Aorta (tissue), 5 donors: ENCODE measurements at places on chromosomes 12 and 14.
A peak's percentile ranks its signal among the peaks of the same experiment; 100 is the strongest.

DNA sequence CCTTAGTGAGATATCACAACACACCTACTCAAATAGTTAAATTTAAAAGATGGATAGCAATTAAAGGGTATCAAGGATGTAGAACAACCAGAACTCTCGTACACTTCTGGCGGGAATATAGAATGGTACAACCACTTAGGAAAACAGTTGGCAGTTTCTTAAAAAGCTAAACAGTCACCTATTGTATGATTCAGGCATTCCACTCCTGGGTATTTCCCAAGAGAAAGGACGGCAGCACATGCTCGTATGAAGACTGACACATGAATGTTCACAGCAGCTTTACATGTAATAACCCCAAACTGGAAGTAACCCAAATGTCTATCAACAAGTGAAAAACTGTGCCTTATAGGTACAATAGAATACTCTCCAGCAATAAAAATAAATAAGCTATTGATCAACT is 465.2 kb downstream of the VRK1 start:
- no peaks in the 10 kb centered on the region for H3K36me3 ChIP-seq
- H3K27ac ChIP-seq: no peak overlapping the region
- H3K27me3 ChIP-seq: no peaks in the 10 kb centered on the region
- no peaks in the 10 kb centered on the region for H3K4me1 ChIP-seq
- no peak for DNase-seq

GRCh38 chr12:89156340-89156739 is 196.0 kb downstream of the DUSP6 start:
- H3K4me1 ChIP-seq: no peaks in the 10 kb centered on the region
- no peak overlapping the region for H3K4me3 ChIP-seq
- H3K27ac ChIP-seq: no peak overlapping the region
- no peak for DNase-seq

DNA sequence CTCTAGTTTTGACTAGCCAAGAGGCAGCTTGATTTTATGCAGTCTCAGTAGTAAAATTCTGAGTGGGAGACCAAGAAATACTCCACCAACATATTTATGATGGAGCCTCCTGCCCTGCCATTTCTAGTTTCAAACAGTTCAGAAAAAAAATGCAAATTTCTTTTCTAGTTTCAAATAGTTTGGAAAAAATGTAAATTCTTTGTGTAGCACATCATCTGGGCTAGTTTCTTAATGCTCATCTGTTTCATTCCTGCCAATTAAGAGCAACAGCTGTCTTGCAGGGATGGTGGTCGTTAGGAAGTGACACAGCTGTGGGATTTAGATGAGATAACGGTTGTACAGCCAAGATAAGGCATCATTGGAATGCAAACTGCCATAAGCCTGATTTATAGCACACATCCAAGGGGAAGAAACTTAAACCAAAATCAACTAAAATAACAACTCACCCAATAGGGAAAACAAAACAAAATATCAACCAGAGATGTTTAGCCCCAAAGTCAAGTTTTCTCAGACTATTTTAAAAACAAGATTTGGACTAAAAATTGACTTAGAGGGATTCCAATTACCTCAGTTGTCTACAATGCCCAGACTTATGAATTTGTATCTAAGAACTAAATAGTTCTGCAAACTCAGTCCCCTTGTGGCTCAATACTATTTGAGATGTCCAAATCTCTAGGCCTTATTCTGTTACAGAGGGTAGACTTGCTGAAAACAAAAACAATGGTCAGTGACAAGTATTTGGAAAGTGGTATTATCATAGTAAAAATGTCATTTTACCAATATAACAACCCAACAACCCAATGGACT is 291.3 kb upstream of the ATP2B1 start:
- H3K4me3 ChIP-seq: no peak overlapping the region
- no peaks in the 10 kb centered on the region for H3K4me1 ChIP-seq
- DNase-seq: no peak
- no peaks in the 10 kb centered on the region for H3K36me3 ChIP-seq

DNA sequence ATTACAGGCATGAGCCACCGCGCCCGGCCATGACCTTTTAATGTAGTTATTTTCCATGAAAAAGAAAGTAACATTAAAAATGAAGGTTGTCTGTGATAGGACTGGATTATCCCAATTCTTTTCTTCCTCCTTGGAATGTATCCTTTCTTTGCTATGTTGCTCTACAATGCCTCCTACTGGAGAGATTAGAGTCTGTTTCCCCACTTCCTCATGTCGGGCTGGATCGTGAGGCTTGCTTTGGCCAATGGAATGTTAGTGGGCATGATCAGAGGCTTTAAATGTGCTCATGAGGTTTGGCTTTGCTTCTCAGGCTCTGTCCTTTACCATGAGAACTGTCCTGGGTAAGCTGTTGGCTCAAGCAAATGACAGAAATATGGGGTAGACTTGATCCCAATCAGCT is 34.7 kb upstream of the SOCS2 start:
- no peaks in the 10 kb centered on the region for H3K4me1 ChIP-seq
- no peak for DNase-seq
- no peak overlapping the region for H3K4me3 ChIP-seq
- H3K27ac ChIP-seq: no peak overlapping the region
- no peaks in the 10 kb centered on the region for H3K36me3 ChIP-seq

GRCh38 chr12:80352474-80352873 is 91.6 kb upstream of the PTPRQ start:
- no peaks in the 10 kb centered on the region for H3K36me3 ChIP-seq
- H3K27me3 ChIP-seq: no peaks in the 10 kb centered on the region
- H3K4me1 ChIP-seq: no peaks in the 10 kb centered on the region
- DNase-seq: no peak
- no peak overlapping the region for H3K27ac ChIP-seq
- H3K4me3 ChIP-seq: no peak overlapping the region

GRCh38 chr14:98385851-98386250 is 886.1 kb downstream of the BCL11B start:
- no peaks in the 10 kb centered on the region for H3K27me3 ChIP-seq
- DNase-seq: no peak
- H3K4me3 ChIP-seq: no peak overlapping the region
- no peaks in the 10 kb centered on the region for H3K4me1 ChIP-seq
- no peak overlapping the region for H3K27ac ChIP-seq

GRCh38 chr14:38536376-38537038 is 280.6 kb upstream of the CLEC14A start:
- no peak overlapping the region for H3K27ac ChIP-seq
- no peaks in the 10 kb centered on the region for H3K4me1 ChIP-seq
- no peaks in the 10 kb centered on the region for H3K27me3 ChIP-seq
- H3K36me3 ChIP-seq: no peaks in the 10 kb centered on the region

- no peaks in the 10 kb centered on the region for H3K36me3 ChIP-seq
- no peak overlapping the region for H3K27ac ChIP-seq
- DNase-seq: no peak
- H3K27me3 ChIP-seq: no peaks in the 10 kb centered on the region
Observed at GRCh38 chr14:42185718-42186117, 579.0 kb downstream of the LRFN5 start.

- no peaks in the 10 kb centered on the region for H3K27me3 ChIP-seq
- DNase-seq: no peak
- H3K36me3 ChIP-seq: no peaks in the 10 kb centered on the region
- no peaks in the 10 kb centered on the region for H3K4me1 ChIP-seq
Observed at GRCh38 chr12:46472893-46473633, 100.5 kb upstream of the SLC38A2 start.

DNA sequence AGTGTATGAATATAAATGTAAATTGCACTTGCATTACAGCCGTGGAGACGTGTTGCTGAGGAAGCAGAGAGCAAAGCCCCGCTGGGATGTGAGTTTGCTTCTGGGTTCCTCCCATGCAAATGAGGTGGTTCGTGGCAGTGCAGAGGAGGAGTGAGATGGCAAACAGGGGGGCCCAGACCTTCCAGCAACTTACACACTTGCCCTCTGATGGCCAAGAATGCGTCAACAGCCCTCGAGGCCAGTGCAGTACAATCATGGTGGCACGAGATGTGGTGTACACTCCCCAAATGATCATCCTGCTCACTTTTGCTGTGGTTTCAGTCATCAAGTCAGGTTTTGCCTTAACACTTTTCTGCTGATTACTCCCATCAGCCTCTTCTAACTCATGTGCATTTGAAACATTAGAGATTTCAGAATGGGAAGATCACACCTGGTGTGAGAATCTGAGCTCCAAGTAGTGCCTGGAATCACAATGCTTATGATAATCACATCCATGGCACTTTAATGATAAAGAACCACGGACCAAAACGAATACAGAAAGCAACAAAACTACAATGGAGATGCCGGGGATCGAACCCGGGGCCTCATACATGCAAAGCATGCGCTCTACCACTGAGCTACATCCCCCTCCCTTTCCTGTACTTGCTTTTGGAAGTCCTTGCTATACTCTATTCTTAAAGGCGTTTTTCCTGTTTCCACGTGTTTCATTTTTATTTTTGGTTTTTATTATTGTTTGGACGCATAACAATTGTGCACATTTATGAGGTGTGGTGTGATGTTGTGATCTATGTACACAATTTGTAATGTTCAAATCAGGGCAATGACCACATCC is 7.0 kb upstream of the UBC start:
- no peaks in the 10 kb centered on the region for H3K4me1 ChIP-seq
- no peaks in the 10 kb centered on the region for H3K27me3 ChIP-seq
- H3K36me3 ChIP-seq: no peaks in the 10 kb centered on the region
- peak; percentile 81 for DNase-seq
- H3K4me3 ChIP-seq: peak overlapping the region; percentile 38

DNA sequence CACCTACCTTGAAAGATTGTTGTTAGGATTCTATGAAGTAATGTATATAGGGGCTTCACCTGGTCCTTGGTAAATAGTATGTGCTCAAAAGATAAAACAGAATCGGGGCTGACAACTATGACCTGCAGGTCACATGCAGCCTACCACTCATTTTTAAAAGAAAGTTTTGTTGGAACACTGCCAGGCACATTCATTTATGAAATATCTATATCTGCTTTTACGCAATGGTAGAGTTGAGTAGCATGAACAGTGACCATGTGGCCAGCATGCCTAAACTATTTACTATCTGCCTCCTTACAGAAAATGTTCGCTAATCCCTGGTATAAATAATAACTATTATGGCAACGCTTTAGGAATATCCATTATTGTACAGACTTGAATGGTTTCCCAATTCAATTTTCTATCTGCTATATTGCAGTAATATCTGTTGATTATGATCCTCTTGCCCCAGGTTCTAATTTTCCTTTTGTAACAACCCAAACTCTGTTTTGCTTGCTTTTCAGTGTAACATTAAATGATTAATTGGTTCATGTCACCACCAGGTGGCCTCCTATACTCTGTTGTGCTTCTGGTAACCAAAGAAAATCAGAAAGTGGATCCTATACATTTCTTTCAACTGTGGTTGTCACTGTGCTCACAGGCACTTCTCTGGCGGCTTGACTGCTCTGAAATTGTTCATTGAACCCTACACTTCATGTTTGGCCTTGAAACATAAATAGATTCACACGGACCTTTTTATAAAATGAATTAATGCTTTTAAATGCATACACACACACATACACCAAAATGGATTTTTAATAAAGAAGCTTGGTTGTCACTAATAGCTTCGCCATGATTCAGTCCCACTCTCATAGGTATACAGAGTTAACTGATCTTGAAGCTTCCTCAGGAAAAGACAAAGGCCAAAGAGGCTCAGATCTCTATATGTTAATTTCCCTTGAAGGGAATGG is 227.7 kb upstream of the NPAS3 start:
- no peak overlapping the region for H3K4me3 ChIP-seq
- H3K27ac ChIP-seq: peak overlapping the region; percentile 76

DNA sequence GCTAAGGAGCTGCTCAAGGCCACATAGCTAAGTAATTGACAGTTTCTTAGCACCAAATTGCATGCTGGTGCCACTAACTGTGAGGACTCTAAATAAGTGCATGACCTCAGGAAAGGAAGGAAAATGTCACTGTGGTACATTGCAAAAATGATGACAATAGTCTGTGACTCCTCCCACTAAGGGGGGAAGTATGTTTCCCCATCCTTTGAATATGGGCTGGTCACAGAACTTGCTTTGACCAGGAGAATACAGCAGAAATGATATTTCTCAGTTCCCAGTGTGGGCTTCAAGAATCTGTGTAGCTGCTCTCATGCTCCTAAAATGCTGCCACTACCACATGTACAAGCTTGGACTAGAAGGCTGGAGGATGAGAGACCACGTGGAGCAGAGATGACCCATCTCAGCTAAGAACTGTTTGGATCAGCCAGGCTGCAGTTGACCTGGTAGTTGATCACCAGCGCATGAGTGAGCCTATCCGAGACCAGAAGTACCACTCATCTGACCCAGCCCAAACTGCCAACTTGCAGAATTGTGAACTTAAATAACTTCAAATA is 42.2 kb upstream of the NOS1 start:
- no peaks in the 10 kb centered on the region for H3K36me3 ChIP-seq
- no peaks in the 10 kb centered on the region for H3K27me3 ChIP-seq
- no peak overlapping the region for H3K4me3 ChIP-seq
- no peak for DNase-seq
- no peaks in the 10 kb centered on the region for H3K4me1 ChIP-seq
- no peak overlapping the region for H3K27ac ChIP-seq

- no peaks in the 10 kb centered on the region for H3K4me1 ChIP-seq
- no peaks in the 10 kb centered on the region for H3K36me3 ChIP-seq
- DNase-seq: no peak
Observed at GRCh38 chr12:15829949-15830348, 40.8 kb upstream of the EPS8 start.

DNA sequence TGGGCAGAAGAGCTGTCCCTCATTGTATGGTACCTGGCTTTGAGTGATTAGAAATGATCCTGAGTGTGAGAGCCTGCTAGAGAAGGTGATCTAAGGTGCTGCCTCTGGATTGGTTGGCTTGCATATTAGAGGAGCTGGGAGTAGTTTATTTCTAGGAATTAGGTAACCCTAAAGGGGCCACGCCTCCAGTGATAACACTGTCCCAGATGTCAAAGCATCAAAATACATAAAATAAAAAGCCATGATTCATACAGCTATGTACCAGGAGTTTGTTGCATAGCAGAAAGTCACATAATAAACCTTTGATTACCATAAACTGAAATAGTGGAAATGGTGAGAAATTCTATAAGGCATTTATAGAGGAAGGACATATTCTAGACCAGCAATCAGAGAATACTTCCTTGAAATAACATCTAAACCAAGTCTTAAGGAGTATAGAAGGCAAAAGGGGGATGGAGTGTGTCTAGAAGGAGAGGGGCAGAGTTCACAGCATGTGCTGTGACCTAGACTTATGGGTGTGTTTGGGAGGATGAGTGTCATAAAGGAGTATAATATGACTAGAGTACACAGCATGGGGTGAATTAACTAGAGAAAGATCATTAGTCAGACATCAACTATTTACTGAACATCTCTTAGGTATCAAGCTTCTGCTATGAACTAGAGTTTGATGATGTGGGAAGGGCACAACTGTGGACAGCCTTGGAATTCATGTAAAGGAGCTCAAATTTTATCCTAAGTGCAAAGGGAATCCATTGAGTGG is 686.4 kb downstream of the GALC start:
- no peaks in the 10 kb centered on the region for H3K36me3 ChIP-seq
- DNase-seq: no peak
- no peaks in the 10 kb centered on the region for H3K4me1 ChIP-seq
- H3K27me3 ChIP-seq: no peaks in the 10 kb centered on the region
- H3K4me3 ChIP-seq: no peak overlapping the region

DNA sequence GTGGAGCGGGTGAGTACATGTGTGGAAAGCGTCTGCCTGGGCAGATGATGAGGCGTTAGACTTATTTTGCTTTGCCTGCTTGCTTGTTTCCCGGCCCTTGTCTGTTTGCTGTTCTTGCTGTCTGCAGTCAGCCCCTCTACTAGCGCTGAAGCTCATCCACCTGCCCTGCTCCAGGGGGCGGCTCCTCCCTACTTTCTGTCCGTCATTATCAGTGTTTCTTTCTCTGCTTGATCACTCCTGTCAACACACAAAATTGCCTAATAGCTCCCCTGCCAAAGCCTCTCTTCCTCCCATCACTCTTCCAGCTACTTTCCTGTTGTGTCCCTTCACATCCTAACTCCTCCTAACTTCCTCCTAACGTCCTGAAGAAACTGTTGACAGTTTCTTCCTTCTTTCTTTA is 34.9 kb upstream of the GALNT8 start:
- no peak for DNase-seq
- H3K4me3 ChIP-seq: no peak overlapping the region
- no peaks in the 10 kb centered on the region for H3K36me3 ChIP-seq
